Neuronal stem cell (in vitro differentiated cells): ENCODE measurements at places on chromosomes 7 and 10.

GRCh38 chr7:102860351-102860811 is 52.4 kb upstream of the LRRC17 start:
- no peak for DNase-seq

DNA sequence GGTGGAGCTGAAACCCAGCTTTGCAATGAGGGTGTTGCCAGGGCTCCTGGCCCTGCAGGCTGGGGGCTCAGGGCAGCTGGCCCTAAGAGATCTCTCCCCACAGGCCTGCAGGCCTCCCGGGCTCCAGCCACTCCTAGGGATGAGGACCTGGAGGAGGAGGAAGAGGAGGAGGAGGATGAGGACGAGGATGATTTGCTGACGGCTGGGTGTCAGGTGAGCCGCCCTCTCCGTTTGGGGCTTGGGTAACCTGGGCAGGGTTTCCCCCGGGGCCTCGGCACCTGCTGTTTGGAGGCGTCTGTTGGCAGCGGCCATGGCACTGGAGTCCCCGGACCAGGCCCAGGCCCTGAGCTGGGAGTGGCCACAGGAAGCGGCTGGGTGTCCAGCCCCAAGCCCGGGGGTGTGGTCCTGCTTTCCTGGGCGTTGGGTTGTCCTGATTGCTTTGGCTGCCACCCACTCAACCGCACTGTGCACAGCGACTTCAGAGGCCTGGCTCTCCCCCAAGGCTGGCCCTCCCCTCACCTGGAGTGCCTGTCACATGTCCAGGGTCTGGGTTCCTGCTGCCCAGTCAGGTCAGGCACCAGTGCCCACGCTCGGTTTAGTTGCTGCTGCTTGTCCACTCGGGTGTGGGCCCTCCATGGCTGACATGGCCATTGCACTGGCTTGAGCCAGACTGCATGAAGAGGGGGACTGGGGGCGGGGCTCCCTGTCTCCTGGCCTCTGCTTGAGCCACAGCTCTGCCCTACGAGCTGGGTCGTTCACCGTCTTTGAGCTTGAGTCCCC is 5.9 kb downstream of the ZNF316 start:
- no peak for DNase-seq

DNA sequence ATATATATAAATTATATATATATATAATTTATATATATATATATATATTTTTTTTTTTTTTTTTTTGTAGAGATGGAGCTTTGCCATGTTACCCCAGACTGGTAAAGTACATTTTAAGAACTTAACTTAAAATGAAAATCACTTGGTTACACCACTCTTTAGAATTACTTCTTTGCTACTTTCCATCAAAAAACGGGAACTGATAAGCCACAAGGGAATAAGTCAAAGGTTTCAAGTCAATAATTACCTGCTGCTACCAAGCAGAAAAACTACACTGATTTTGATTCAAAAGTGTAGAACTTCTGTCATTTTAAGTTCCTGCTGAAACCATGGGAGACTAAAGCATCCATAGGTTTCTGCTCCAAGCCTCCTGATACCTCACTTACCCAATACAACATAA is 12.2 kb downstream of the PPA1 start:
- DNase-seq, result no peak

DNA sequence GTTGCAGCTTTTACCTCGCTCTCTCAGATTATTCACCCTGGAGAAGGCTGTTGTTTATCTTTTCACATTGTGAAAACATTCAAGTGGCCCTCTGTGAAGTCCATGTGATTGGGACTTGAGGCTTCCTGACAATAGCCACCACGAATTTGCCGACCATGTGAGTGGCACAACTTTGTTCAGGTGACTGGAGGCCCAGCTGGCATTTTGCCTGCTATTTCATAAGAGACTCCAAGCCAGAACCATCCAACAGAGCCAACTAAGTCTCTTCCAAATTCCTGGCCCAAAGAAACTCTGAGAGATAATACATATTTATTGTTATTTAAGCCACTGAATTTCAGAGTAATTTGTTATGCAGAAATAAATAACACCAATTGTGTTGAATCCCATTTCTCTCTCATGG is 38.2 kb upstream of the CCSER2 start:
- no peak for DNase-seq

DNA sequence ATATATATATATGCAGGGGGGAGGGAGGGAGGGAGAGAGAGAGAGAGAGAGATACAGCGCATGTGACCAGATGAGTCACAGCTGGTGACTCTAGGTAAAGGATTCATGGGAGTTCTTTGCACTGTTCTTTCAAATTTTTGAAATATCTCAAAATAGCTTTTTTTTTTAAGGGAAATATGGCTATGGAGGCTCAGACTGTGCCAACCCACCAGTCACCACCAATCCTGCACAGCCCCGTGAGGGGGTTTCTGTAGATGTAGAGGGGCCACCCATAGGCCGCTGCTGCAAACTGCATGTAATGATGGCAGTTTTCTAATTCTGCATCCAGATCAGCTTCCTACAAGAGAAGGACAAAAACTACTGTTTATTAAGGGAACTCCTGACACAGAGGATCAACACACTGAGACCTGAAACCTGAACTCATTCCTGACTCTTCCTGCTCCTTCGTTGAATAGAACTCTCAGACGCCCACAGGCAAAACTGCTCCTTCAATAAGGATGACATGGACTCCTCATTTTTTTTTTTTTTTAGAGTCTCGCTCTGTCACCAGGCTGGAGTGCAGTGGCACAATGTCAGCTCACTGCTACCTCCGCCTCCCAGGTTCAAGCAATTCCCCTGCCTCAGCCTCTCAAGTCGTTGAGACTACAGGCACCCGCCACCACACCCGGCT is 17.3 kb downstream of the DAGLB start:
- DNase-seq, result no peak

GRCh38 chr10:1858048-1858447 is 120.7 kb upstream of the ADARB2 start:
- DNase-seq, result no peak

DNA sequence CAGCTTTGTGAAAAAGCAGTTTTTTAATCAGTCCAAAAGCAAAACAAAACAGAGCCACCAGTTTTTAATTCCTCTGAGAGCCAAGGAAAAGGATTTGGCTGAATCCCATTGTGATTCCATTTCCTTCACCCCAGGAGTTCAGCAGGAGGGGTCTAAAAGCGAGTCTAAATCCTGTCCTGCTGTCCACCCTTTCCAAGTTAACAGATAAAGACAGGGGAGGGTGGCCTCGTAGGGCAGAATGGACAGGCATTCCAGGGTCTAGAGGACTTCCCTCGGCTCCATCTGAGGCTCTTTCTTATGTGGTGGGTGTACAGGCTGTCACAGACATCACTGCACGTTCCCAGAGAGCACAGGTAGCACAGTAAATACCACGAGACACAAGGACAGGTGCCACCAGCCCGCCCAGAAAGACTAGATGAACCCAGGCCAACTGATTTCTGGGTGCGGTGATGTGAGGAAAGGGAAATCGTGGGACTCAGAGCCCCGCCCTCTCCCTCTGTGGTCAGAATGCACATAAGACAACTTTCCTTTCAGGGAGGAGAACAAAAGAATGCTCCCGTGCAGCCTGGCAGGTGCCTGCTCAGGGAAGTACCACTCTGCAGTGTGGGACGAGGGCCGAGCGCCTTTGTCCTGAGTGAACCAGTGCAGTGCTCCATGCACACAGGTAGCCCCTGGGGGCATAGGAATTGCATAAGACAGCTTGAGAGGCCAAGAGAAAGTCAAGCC is 119.7 kb downstream of the ABLIM1 start:
- no peak for DNase-seq

DNA sequence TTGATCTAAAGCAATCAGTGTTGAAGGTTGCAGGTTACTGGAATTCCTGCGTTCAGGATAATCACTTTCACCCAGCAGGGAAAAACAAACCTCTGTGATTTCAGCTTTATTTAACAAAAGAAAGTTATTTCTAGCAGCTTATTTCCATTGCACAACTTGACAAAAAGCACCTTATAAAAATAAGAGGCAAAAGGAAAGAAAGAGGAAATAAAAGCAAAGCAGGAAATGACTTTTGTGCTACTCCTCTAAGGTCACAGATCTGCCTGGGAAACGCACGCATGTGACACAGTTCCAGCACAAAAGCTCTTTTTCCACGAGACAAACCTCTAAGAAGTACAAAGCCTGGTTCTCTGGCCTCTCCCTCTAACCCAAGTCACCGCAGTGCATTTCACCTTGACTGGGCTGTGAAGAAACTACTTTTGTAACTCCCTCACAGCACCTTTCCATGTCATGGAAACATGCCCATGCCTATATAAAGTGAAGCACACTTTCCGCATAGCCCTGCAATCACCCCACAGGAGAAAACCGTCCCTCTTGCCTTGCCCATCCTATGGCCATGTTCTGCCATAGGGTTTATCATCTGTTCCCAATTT is 870 bp downstream of the ANK3 start:
- DNase-seq, result no peak

DNA sequence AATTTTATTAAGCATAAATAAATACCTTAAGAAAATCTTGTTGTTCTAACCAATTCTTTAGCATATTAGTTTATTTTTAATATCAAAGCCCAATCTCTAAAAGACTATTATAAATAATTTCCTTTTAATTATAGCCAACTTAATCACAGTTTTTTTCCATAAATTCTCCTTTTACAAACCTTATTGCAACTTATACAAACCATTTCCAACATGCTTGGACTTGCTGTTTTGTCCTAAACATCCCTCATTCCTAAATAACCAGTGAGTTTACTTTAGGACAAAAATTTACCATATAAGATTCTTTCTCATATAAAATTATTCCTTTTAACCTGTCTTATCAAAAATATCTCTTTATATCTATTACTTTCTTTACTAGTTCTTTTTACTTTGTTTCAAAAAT is 25.2 kb upstream of the LSM8 start:
- peak; percentile 24 for DNase-seq

DNA sequence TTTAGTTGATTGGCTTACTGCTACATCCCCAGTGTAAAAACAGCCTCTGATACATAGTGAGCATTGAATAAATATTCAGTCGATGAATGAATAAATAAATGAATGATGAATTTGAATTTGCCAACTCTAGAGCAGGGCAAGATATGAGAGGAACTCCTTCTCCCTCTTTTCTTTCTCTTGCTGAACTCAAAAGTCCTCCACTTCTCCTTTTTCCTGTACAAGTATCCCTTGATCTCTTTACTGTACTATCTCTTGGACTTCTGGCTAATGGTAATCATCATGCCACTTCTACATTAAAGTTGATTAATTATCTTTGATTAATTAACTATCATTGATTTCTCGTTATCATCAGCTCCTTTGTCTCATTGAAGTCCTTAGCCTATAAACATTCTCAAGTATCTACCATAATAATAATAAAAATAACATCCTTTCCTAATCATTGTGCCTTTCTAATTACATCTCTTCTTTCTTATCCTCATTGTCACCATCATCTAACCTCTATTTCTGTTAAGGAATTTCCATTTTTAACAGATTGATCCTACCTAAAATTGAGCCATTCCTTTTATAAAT is 10.6 kb downstream of the CPED1 start:
- no peak for DNase-seq

- no peak for DNase-seq
These were observed 25.2 kb downstream of the YWHAG start for GRCh38 chr7:76333511-76334101.

DNA sequence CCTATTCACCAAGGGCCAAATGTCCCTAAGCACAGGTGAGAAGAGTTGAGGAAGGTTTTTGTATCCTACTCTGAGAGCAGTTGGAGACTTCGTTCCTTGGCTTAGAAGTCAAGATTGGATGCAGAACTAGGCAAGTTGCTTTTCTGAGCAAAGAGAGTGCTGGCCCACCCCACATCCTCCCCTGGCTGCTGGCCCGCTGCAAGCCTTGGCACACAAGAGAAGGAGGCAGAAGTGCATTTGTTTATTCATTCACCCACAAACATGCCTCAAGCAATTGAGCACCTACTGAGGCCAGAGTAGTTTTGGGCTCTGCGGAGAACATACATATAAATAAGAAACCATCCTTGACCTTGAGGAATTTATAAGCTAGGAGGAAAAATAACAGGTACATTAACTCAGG is 318.9 kb downstream of the KCNMA1 start:
- no peak for DNase-seq

- no peak for DNase-seq
These were observed 158.1 kb upstream of the PITRM1 start for GRCh38 chr10:3330663-3331062.

DNA sequence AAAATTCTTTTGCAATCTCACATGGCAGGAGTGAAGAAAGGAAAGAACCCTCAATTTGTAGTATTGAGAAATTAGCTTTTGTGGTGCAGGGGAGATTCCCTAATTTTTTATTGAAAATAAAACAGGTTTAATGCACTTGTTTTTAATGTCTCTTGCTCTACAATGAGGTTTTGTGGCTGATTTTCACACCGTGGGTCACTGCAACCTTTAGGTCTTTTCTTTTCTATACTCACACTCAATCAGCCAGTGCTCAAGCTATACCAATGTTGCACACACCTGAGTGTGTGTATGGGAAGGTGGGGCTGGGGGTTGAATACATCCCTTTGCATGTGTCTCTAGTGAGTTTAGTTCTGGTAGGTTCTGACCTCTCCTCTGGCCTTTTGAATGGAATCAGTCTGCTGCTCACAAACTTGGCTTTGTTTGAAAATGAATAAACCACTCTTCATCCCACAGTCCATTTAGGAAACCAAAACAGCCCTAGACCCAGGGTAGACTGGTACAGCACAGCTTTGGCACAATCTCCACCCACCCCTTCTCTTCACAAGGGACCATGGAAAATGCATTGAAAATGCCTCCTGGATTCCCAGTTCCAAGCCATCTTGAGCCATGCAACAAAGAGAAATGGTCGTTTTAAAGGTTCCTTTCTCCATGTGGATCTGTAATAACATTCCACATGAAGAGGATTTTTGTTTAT is 411.5 kb downstream of the SFMBT2 start:
- DNase-seq, result no peak

- no peak for DNase-seq
These were observed 692 bp downstream of the CARD11 start for GRCh38 chr7:3042861-3043489.

- no peak for DNase-seq
These were observed 631.1 kb upstream of the MBL2 start for GRCh38 chr10:53403688-53404087.

GRCh38 chr10:118501171-118501570 is 94.3 kb downstream of the PRLHR start:
- no peak for DNase-seq

GRCh38 chr10:70918851-70919530 is 30.6 kb upstream of the PCBD1 start:
- DNase-seq, result no peak

- no peak for DNase-seq
These were observed 17.3 kb downstream of the ZNF438 start for GRCh38 chr10:31014161-31014875.

GRCh38 chr7:81869670-81870069 is 99.8 kb upstream of the HGF start:
- DNase-seq, result no peak

DNA sequence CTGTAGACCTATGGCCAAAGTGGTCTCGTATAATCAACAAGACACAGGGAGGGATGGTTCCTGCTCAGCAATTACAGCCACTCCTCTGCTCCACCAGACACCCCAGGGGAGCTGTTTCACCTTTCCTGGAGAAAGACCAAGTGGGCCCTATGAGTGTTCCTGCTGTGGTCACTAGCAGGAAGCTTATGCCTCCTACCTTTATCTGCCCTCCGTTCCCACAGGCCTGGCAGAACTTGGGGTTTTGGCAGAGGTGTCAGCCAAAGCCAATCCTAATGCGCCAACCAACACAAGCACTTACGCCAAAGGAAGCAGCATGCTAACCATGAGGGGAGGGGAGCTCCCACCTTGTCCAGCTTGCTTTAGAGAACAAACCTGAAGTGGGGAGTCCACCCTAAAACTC is 31.2 kb downstream of the XPNPEP1 start:
- DNase-seq, result no peak
